ENCODE measurements at places on chromosomes 5 and 9.

DNA sequence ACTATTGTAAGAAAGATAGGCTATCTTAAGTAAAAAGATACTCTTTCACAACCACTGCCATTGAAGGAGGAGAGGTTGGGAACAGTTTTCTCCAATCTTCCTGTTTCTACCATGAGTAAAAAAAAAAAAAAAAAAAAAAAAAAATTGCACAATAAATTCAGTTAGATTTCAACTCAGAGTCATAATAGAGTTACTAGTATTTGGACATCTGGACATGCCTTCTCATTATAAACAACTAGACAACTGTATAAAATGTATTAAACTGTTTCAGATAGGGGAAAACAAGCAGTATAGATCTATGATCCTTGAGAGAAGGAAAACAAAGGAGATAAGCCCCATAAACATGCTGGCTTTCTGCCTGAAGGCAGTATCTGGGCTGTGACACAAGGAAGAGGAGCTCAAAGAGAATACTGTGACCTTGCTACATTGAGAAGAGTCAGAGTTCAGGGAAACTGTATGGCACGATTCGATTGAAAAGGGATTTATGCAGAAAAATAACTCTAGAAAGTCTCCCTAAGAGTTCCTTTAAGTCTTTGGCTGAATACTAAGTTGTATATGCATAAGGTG lies 249.2 kb upstream of the POU5F2 start:
- no peak for DNase-seq

DNA sequence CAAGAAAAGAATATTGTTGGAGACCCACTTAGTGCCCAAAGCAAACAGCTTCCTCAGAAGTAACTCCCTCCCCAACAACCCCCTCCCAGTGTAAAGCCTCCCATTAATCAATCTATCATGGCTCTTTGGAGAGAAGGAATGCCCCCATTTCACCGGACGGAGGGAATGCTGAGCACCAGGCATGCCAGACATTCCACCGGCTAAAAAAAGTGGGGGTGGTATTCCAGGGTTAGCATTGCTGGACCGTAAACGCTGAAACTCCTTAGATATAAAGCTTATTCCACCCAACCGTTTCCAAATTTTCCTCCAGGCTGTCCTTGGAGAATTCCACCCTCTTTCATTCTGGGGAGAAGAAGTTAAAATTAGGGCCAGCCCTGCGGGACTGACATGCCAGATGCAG lies 363 bp upstream of the MAMDC2 start:
- no peak for DNase-seq

DNA sequence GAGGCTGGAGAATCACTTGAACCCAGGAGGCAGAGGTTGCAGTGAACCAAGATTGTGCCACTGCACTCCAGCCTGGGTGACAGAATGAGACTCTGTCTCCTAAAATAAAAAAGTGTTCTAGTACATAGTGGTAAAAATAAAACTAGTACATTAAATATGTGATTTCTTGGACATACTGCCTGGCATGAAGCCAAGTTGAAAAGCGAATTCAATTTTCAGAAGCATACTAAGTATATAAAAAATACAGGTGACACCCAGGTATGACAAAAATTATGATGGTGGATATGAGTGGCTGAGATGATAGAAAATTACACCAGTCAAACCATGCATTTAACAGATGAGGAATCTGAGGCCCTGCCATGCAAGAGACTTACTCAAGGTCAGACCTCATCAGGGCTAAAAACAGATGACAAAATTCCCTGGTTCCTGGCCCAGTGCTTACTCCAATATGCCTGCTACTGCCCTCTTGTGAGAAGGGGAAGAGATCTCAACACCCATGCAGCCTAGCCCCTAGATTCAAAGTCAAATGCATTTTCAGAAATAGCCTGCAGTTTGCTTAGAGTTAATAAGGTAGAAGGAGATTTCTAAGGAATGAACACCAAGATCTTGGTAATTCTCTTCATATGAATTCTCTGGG lies 46.6 kb upstream of the GNPDA1 start:
- no peak for DNase-seq

DNA sequence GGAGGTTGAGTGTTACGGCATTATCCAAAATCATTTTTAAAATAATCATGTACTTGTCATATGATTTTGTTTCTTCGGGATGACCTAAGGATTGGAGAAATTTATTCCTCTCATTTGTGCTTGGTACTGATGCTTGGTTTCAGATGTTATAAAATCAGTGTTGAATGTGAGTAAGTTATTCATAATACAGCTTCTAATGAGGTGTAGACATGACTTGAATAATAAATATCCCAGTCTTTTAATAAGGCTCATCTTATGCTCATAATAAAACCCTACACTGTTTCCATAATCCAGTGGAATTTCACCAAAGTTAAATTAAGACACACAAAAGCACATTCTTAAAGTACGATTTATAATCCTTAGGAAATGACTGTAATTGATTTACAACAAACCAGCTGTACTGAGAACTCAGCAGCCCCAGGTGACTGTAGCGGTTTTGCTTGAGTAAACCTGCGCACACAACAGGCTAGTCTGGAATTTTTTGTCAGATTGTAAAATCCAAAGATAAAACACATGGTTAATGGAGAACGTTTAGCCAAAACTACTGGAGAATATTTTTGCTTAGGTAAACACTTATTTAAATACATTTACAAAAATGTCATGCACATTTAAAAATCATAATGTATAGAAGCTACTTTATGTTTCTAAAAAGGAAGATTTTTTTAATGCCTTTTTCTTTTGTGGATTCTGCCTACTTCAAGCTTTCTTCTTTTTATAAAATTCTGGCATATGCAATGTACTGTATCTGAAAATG lies 609.8 kb upstream of the GRAMD2B start:
- no peak for DNase-seq

DNA sequence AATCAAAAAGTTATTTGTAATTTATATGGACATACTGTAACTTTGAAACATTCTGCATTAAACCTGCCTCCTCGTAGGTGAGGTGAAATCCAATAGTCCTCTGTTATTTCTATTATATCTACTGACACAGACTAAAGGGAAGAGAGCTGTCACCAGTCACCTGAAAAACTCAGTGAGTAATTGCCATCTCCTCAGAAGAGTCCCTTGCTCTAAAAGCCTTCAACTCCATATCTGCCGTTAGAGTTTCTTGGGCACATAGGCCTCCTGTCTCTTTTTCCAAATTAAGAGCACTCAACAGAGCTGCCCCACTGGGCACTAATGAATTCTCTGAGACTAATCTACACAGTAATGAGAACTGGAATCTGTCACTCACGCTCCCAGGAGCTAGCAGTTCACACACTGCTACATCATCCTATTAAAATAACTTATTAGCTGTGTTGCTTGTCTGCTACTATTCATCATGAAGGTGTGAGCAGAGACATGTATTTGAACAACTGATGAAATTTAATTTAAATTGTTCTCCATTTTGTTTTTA lies 67.3 kb upstream of the VCAN start:
- DNase-seq, result no peak

DNA sequence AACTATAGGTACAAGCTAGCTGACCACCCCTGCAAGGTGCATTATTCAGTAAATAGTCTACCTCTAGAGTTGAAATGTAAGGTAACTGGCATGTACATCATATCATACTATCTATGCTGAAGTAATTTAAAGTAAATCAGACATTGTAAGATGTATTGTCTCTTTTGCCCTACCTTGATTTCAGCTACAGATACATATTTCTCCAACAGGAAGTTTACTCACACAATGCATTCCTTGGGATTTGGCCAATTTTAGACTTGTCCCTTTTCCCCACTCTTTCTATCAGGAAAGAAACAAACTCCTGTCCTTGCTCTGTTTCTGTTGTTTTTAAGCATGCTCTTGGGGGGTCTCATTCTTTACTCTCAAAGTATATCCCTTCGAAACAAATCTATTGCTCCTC lies 58.5 kb upstream of the TSLP start:
- no peak for DNase-seq

DNA sequence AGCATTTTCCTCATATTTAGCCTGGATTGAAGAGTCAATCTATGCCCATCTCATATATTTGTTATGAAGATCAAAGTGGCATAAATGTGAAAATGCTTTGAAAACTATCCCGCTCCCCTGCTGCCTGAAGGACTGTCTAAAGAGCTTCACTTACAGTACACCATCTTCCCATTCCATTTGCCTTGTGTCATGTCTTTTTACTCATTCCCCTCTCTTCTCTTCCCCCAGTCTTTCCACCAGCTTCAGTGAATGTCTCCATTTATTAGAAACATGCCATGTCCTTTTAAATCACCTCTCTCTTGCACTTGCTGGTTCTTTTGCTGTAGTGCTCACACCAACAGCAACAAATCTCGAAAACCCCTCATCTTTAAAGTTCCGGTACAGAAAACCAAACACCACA lies 192.7 kb upstream of the SGCD start:
- DNase-seq, result no peak

GRCh38 chr9:7316967-7317366 lies 482.6 kb downstream of the DMAC1 start:
- DNase-seq, result no peak

DNA sequence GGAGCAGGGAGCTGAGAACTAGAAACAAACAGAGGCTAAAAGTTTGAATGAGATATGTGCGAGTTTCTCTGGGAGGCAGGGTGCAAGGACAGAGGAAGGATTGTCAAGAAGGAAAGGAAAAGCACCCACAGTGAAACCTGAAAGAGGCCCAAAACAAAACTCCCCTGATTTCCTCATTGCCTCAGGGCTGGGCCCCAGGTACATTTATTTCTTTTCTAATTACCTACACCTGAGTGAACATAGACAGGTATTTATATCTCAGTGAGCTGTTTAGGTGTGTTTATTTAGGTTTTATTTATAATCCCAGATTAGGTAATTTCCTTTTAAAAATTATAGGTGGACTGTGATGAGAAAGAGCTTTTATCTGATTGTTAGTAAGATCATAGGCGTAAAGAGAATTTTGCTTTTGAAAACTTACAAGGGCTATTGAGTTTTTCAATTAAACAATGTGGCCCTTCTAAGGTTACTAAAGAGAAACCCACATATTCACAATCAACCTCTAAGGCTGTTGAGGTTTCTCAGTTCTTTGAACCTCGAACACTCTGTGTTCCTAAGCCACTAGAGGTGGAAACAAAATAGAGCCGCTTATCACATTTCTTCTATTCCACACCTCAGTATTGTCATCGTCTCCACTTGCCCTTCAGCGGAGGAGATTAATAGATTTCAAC lies 344.8 kb downstream of the ZNF608 start:
- DNase-seq, result no peak

- DNase-seq, result no peak
These were observed 45.9 kb downstream of the EHMT1 start for GRCh38 chr9:137664676-137665075.

DNA sequence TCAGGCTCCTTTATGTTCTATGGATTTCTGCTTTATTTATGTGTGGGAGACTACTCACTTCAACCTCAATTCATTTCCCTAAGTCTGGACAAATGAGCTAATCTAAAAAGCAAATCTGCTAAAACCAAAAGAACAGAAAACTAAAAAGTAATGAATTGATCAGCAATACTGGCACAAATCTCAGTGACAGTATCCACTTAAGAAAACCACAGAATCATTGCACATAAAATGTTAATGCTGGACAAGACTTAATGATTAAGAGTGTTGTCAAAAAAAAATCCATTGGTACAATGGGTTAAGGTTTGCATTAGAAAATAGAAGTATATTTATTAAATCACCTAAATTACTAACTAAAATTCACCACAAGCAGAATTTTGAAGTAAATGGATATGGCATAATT lies 147.6 kb downstream of the EDIL3 start:
- DNase-seq, result no peak

DNA sequence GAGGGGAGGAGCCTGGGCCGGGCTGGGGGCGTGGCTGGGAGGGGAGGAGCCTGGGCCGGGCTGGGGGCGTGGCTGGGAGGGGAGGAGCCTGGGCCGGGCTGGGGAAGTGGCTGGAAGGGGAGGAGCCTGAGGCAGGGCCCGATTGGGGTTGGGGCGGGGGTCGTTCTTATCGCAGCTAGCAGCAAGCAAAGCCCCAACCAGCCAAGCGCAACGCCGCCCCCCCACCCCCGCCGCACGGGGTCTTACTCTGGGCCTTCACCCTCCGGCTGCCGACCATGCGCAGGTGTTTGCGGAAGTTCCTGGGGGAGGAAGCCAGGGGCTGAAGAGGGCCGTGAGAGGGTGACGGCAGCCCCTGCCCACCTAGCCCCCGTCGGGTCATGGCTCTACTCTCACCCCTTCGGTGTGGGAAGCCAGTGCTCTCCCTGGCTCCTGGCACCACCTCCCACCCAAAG lies 5.0 kb downstream of the NSMF start:
- DNase-seq, result no peak

GRCh38 chr5:32708949-32709348 lies 2.2 kb upstream of the NPR3 start:
- no peak for DNase-seq

- no peak for DNase-seq
These were observed 167.7 kb downstream of the CCDC192 start for GRCh38 chr5:127870914-127871313.

GRCh38 chr9:95772320-95773052 lies 103.0 kb upstream of the ERCC6L2 start:
- no peak for DNase-seq

DNA sequence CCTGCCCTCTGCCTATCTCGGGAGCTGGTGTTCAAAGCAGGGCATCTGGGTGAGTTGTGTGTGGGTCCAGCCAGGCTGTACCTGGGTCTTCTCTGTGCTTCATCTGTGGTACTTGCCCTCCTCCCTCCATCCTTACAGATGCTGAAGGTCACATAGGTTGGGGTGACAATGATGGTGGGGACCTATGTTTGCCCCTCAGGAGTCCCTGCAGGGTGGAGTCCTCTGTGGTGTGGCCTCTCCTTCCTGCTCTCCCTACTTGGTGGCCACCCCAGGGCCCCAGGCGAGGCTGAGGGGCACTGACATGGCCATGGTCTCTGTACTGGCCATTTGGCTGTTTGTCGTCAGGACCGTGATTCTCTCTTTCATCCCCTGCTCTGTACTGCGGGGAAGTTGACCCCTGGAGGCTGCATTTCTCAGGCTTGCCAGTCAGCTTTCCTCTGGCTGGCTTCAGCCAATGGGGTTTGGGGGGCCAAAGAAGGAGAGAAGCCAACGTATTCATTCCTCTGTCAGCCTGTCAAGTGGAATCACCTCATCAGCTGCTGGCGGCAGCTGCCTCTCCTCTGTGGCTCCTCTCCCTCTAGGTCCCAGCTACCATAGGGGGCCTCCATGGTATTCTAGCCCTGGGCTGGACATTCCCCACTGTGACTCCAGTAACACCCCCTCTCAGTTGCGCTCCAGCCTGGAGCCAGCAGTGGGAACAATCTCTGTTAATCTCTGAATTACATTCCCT lies 4.6 kb downstream of the DCANP1 start:
- DNase-seq, result no peak

GRCh38 chr9:123609844-123610243 lies 253.8 kb downstream of the CRB2 start:
- no peak for DNase-seq

Measured in fibroblast of skin of left quadriceps (primary cell).